Cortex of kidney (tissue), 1 donor: ENCODE measurements at places on chromosomes 6 and 20.

DNA sequence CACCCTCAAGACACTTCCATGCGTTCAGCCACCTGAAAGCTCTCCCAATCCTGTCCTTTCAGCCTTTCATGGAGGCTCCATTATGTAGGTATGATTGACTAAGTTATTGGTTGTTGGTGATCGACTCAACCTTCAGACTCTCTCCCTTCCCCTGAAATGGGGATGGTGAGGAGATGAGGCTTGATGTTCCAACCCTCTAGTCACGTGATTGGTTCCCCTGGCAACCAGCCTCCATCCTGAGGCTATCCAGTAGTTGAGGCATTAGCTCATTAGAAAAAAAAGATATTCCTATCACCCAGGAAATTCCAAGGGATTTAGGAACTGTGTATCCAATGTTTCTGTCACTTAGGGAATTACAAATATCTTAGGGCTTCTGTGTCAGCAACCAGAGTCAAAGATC, 426.6 kb downstream of the PKHD1 start:
- DNase-seq, result no peak

DNA sequence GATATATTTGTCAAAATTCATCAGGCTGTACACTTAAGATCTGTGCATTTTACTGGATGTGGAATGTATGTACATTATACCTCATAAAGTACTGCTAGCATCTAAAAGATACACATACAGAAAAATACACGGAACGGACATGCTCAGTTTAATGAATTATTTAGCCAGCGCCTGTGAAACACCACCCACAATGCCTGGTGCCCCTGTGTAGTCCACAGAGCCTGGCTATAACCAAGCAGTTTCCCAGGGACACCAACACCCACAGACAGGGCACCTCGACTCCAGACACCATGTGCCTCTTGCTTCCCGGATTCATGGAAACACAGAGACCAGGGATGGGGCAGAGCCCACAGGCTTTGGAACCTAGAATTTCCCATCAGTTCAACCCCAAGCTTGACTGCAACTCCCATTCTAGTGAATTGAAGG, 17.4 kb upstream of the ARMC12 start:
- DNase-seq, result no peak

- no peak for DNase-seq
Observed at GRCh38 chr20:1941226-1941625, 46.0 kb downstream of the SIRPA start.

DNA sequence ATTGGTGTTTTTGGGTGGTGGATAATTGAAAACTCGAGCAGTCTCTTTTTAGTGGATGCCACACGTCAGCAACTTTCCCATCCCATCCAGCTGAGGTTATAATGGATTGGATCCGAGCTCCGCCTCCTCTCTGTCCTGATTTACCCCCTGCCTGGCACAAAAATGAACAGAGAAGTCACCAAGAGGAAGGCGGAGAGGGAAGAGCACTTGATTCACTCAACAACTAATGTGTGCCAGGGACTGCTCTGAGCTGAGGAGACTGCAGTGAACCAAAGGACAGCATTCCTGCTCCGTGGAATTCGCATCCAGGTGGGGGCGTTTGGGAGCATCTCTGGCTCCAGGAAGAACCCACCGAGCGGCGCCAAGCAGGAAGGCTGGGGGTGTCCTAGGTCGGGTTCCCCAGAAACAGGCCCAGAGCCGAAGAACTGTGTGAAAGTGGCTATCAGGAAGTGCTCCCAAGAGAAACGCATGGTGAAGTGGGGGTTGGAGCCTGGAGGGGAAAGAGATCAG, 95.8 kb upstream of the NAA20 start:
- no peak for DNase-seq

DNA sequence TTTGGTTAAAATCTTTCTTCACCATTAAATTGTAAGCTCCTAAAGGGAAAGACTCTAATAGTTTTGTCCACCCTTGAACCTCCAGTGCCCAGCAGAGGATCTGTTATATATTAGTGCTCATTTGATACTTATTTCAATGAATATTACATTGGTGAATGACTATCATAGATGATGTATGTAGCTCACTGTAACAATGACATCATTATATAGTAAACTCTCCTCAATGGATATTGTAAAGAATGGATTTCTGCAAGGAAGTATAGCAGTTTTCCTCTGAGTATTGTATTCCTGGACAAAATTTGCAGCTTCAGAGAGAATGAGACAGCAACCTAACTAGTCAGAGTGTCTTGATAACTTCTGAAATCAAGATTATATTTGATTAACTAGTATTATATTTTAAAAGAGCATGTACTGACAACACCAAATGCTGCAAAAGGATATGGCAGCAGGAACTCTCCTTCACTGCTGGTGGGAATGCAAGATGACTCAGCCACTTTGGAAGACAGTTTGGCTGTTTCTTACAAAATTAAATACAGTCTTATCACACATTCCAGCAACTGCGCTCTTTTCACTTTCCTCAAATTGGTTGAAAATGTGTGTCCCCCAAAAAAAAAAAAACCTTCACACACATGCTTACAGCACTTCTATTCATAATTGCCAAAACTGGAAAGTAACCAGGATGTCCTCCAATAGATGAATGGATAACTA, 189.8 kb upstream of the OPRM1 start:
- no peak for DNase-seq
